Type B pancreatic cell (in vitro differentiated cells): ENCODE measurements at places on chromosomes 5 and 9. TPM values are rescaled to one million over a fixed set of nuclear protein-coding genes. Genes with fewer than 3 reads are reported as not detected.

FAM200C gene
- total RNA-seq: 6.2 and 8.1 TPM in 2 replicates

ACSL6 gene
- total RNA-seq: 0.97 and 2.8 TPM in 2 replicates

GLRA1 gene
- 0.39 and 0.79 TPM in 2 replicates for total RNA-seq

PPP3R2 gene
- 0.07 and 0.22 TPM in 2 replicates for total RNA-seq

PCDHA13 gene
- 2.6 and 5.1 TPM in 2 replicates for total RNA-seq

OR1J2 gene
- total RNA-seq: not detected in 2 replicates

FOXD4L3 gene
- total RNA-seq: not detected in 2 replicates

GRCh38 chr9:126398403-126399058 is 71.9 kb downstream of the MVB12B start:
- H3K4me3 ChIP-seq: no peak overlapping the region
- H3K4me1 ChIP-seq: peaks cover 17% of the 10 kb centered on the region
- DNase-seq: peak; percentile 88

GRCh38 chr9:116383936-116384335 is 230.3 kb downstream of the PAPPA start:
- no peak overlapping the region for H3K27ac ChIP-seq
- no peak for DNase-seq
- peaks cover 24% of the 10 kb centered on the region for H3K36me3 ChIP-seq
- H3K4me1 ChIP-seq: peaks cover 5% of the 10 kb centered on the region

GRCh38 chr9:69264526-69264925 is 60.5 kb upstream of the ENTREP1 start:
- H3K36me3 ChIP-seq: no peaks in the 10 kb centered on the region
- no peak overlapping the region for H3K27ac ChIP-seq
- no peak for DNase-seq
- H3K4me1 ChIP-seq: no peaks in the 10 kb centered on the region

DNA sequence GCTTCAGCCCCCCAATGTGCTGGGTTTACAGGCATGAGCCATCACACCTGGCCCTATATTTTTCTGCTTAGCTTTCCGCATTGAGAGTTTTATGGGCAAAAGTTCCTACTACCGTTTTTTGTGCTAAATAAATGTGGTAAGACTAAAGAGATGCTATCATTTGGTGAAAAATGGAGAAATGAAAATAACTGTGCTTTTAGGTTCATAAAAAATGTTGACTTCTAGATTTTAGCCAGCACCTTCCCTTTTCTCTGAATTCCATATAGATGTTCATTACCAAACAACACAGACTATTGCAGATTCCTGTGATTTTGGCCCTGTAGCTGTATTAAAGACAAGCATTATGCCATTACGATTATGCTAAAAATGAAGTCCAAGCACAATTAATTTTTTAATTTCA is 72.0 kb upstream of the CTSL start:
- H3K4me1 ChIP-seq: peaks cover 24% of the 10 kb centered on the region
- no peaks in the 10 kb centered on the region for H3K27me3 ChIP-seq
- H3K36me3 ChIP-seq: peaks cover 59% of the 10 kb centered on the region
- H3K4me3 ChIP-seq: no peak overlapping the region

GRCh38 chr5:66494437-66494836 is 101.8 kb upstream of the MAST4 start:
- no peak overlapping the region for H3K4me3 ChIP-seq
- DNase-seq: no peak
- H3K36me3 ChIP-seq: no peaks in the 10 kb centered on the region
- H3K27me3 ChIP-seq: peaks cover 31% of the 10 kb centered on the region
- H3K27ac ChIP-seq: no peak overlapping the region
- no peaks in the 10 kb centered on the region for H3K4me1 ChIP-seq

DNA sequence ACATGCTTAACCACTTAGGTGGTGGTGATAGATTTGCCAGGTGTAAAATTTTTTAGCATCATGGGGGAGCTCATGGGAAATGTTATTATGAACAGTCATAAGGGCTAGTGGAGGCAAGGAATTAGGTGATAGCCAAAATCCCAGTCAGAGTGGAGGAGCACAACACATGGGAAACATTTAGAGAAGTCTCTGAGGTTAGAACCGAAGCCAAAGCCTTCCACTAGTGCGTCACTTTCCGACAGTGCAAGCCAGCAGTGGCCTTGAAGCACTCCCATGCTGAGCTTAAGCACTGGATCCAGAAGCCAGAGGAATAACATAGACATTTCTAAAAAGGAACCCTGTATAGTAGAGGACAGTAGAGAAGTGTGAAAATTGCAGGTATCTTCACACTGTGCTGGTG is 101.5 kb upstream of the SNX2 start:
- DNase-seq: no peak
- no peaks in the 10 kb centered on the region for H3K27me3 ChIP-seq
- H3K36me3 ChIP-seq: no peaks in the 10 kb centered on the region
- H3K27ac ChIP-seq: no peak overlapping the region
- H3K4me1 ChIP-seq: no peaks in the 10 kb centered on the region

GRCh38 chr9:12819436-12820185 is 44.8 kb downstream of the LURAP1L start:
- H3K27ac ChIP-seq: no peak overlapping the region
- H3K27me3 ChIP-seq: no peaks in the 10 kb centered on the region
- DNase-seq: no peak
- H3K4me3 ChIP-seq: no peak overlapping the region
- peaks cover 33% of the 10 kb centered on the region for H3K4me1 ChIP-seq
- peaks cover 4% of the 10 kb centered on the region for H3K36me3 ChIP-seq

- H3K27me3 ChIP-seq: no peaks in the 10 kb centered on the region
- no peak for DNase-seq
- H3K4me3 ChIP-seq: peak overlapping the region; percentile 88
- peaks cover 5% of the 10 kb centered on the region for H3K36me3 ChIP-seq
- H3K4me1 ChIP-seq: peaks cover 41% of the 10 kb centered on the region
Measured at GRCh38 chr9:18474783-18475182, 830 bp downstream of the ADAMTSL1 start.

GRCh38 chr5:111572561-111572960 is 60.2 kb upstream of the STARD4 start:
- H3K36me3 ChIP-seq: no peaks in the 10 kb centered on the region
- H3K27ac ChIP-seq: no peak overlapping the region
- no peaks in the 10 kb centered on the region for H3K4me1 ChIP-seq
- no peaks in the 10 kb centered on the region for H3K27me3 ChIP-seq
- no peak overlapping the region for H3K4me3 ChIP-seq
- DNase-seq: no peak

GRCh38 chr9:124708633-124709291 is 62.3 kb downstream of the NR6A1 start:
- no peaks in the 10 kb centered on the region for H3K27me3 ChIP-seq
- peaks cover 30% of the 10 kb centered on the region for H3K4me1 ChIP-seq
- H3K36me3 ChIP-seq: peaks cover 19% of the 10 kb centered on the region
- H3K27ac ChIP-seq: no peak overlapping the region

GRCh38 chr9:93072383-93072795 is 13.9 kb downstream of the SUSD3 start:
- no peak overlapping the region for H3K4me3 ChIP-seq
- H3K36me3 ChIP-seq: no peaks in the 10 kb centered on the region
- DNase-seq: no peak
- no peaks in the 10 kb centered on the region for H3K4me1 ChIP-seq
- no peak overlapping the region for H3K27ac ChIP-seq

DNA sequence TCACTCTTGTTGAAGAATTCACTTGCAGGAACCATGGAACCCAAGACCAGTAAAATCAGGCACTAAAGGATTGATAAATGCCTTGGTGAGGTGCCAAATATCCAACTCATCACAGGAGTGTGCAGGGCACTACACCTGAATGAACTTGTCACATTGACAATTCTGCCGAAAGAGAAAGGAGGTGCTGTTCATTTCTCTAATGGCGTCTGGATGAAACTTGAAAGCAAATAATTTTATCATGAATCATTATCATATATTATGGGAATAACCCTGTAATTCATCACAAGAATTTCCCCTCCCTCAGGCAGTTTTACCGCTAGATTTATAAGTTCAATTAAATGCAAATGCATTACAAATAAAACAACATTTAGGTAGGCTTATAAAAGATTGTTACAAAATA is 360.0 kb downstream of the GLIS3 start:
- no peaks in the 10 kb centered on the region for H3K27me3 ChIP-seq
- no peak for DNase-seq
- no peak overlapping the region for H3K4me3 ChIP-seq
- H3K27ac ChIP-seq: no peak overlapping the region
- no peaks in the 10 kb centered on the region for H3K36me3 ChIP-seq
- no peaks in the 10 kb centered on the region for H3K4me1 ChIP-seq

GRCh38 chr9:1514776-1515363 is 464.7 kb downstream of the DMRT2 start:
- peaks cover 3% of the 10 kb centered on the region for H3K36me3 ChIP-seq
- H3K4me3 ChIP-seq: peak overlapping the region; percentile 64
- peak overlapping the region; percentile 95 for H3K27ac ChIP-seq
- DNase-seq: no peak

GRCh38 chr5:115291397-115291796 is 5.1 kb downstream of the CCDC112 start:
- no peak for DNase-seq
- no peaks in the 10 kb centered on the region for H3K27me3 ChIP-seq
- peaks cover 15% of the 10 kb centered on the region for H3K36me3 ChIP-seq
- H3K27ac ChIP-seq: no peak overlapping the region
- no peaks in the 10 kb centered on the region for H3K4me1 ChIP-seq
- no peak overlapping the region for H3K4me3 ChIP-seq

DNA sequence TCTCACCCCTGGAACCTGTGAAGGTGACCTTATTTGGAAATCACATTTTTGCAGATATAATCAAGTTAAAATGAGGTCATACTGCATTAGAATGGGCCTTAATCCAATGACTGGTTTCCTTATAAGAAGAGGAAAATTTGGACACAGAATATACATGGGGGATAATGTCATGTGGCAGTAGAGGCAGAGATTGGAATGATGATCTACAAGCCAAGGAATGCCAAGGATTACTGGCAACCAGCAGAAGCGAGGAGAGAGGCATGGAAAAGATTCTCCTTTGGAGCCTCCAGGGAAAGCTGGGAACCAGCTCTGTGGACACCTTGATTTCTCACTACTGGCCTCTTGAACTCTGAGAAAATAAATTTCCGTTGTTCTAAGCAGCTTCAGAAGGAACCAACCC is 20.2 kb upstream of the CEP78 start:
- DNase-seq: no peak
- no peaks in the 10 kb centered on the region for H3K4me1 ChIP-seq
- no peak overlapping the region for H3K4me3 ChIP-seq

DNA sequence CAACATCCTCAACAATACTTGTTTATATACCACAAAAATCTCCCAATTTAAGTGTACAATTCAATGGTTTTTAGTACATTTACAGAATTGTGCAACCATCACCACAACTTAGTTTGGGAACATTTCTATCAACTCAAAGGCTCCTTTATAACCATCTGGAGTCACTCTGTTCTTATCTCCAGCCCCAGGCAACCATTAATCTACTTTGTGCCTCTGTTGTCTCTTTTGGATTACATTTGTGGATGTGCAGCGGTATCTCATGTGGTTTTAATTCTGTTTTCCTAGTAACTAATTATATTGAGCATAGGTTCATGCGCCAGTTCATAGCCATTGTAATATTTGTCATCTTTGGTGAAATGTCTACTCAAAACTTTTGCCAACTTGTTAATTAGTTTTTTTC is 14.4 kb downstream of the ADAMTS19 start:
- H3K4me3 ChIP-seq: no peak overlapping the region
- H3K4me1 ChIP-seq: peaks cover 4% of the 10 kb centered on the region
- no peaks in the 10 kb centered on the region for H3K27me3 ChIP-seq
- no peaks in the 10 kb centered on the region for H3K36me3 ChIP-seq
- DNase-seq: no peak
- no peak overlapping the region for H3K27ac ChIP-seq

- peaks cover 32% of the 10 kb centered on the region for H3K4me1 ChIP-seq
- H3K27ac ChIP-seq: no peak overlapping the region
- peaks cover 3% of the 10 kb centered on the region for H3K36me3 ChIP-seq
- no peak for DNase-seq
Measured at GRCh38 chr9:129934041-129934591, 98.9 kb downstream of the USP20 start.

DNA sequence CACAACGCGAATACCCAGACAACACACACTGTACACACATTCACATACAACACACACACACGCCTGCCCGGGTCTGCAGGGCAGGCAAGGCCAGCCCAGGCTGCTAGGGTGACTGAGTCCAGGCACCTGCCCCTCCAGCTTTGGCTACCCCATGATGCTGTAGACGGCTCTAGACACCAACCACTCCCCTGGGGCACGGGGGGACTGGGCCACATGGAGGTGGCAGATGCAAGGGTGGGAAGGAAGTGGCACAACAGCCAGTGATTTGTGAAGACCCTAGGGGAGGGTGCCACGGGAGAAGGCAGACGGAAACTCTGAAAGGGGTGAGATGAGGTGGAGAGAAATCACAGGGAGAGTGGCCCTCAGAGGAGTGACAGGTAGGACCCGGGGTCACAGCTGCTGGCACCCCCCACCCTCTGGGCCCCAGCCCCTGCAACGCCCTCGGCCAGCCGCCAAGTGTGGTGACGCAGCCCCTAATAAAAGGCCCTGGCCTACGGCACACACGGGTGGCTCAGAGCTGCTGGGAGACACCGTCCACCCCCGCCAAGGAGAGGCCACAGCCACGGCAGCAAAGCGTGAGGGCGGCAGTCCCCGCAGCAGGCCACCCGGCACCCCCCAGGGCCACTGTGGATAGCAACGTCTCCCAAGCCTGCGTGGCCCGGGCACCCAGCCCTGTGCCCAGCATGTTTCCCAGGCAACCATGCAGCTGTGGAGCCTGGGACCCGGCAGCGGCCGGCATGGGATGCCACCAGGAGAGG is 6.6 kb upstream of the CCDC187 start:
- H3K36me3 ChIP-seq: no peaks in the 10 kb centered on the region
- DNase-seq: no peak
- no peak overlapping the region for H3K27ac ChIP-seq

GRCh38 chr9:4371108-4371507 is 71.2 kb upstream of the GLIS3 start:
- H3K27me3 ChIP-seq: peaks cover 3% of the 10 kb centered on the region
- H3K36me3 ChIP-seq: no peaks in the 10 kb centered on the region
- H3K4me1 ChIP-seq: no peaks in the 10 kb centered on the region
- DNase-seq: no peak
- H3K4me3 ChIP-seq: no peak overlapping the region

DNA sequence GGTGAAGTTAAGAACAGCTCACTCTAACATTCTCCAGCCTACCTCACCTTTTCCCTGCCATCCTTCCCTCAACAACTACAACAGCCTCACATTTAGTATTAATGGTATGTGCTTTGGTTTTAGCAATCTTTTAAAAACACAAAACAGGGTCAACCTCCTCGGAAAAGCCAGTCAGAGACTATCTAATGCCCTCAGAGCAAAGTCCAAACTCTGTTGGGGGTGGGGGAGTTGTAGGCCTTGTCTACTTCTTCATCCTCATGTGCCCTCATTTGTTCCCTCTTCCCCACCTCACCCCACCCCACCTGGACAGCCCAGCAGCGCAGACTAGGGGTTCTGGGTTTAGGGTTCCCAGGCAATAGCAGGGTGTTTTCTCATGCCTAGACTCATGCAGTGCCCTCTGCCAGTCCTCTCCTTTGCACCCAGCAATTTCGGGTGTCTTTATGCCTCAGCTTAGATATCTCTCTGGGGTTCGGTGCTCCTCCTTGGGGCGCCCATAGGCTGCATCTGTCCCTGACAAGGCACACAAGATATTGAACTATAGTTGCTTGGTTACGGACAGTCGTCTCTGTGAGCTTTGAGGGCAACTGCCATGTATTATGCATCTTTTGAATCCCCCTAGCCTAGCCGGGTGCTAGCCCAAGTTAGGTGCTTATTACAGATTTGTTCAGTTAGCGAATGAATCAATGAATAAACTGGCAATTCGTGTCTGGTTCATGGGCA is 762 bp upstream of the TCOF1 start:
- H3K4me3 ChIP-seq: peak overlapping the region; percentile 93
- peaks cover 27% of the 10 kb centered on the region for H3K4me1 ChIP-seq
- H3K27me3 ChIP-seq: peaks cover 4% of the 10 kb centered on the region
- no peak for DNase-seq

- no peak for DNase-seq
- H3K4me3 ChIP-seq: no peak overlapping the region
- H3K36me3 ChIP-seq: no peaks in the 10 kb centered on the region
- no peak overlapping the region for H3K27ac ChIP-seq
- no peaks in the 10 kb centered on the region for H3K27me3 ChIP-seq
Measured at GRCh38 chr9:133701981-133702797, 36.0 kb downstream of the SARDH start.
